Inflammatory macrophage (primary cell): ENCODE measurements at places on chromosomes 6 and 20.

DNA sequence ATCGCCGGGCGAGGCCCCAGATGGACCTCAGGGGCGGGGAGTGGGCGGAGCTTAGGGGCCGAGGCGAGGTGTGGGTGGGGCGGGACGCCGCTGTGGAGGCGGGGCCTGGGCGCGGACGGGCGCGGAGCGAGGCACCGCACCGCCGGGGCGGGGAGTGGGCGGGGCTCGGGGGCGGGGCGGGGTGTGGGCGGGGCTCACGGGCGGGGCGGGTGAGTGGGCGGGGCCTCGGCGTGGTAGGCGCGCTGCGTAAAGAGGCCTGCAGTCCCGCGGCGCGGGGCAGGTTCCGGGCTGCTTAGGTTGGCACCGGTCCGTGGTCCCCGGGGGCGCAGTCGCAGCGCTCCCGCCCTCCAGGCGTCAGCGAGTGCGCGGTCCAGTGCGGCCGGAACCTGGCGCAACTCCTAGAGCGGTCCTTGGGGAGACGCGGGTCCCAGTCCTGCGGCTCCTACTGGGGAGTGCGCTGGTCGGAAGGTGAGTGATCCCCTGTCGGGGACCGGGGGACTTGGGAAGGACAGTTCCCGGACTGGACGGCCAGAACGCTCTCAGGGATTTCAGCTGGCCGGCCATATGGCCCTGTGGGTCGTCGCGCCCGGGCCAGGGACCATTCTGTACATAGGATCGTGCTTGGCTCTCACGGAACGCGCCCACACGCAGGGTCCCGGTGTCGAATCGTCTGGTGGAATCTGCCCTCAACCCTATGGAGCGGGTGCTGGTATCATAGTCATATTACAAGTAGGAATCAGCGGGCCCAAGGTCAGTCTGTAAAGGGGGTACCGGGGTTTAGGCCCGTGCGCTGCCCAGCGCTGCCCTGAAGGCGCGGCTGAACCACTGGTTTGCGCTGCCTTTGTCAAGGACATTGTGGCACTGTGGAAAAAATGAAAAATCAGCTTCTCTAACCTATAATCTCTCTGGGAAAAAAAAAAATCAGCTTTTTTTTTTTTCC is at the start of gene NQO2:
TSS of gene NQO2 (plus strand) at position 277 of the 940 bp plus-strand sequence. CDS start 6,659 bp downstream, outside the sequence.
- DNase-seq, result peak; percentile 89

- no peak for DNase-seq
Observed at GRCh38 chr20:21706261-21707195, 1.1 kb downstream of the PAX1 start.

GRCh38 chr6:109453594-109454495 is 1.7 kb downstream of the MICAL1 start:
- no peak for DNase-seq

GRCh38 chr6:138205437-138206094 is 12.7 kb downstream of the PBOV1 start:
- no peak for DNase-seq

DNA sequence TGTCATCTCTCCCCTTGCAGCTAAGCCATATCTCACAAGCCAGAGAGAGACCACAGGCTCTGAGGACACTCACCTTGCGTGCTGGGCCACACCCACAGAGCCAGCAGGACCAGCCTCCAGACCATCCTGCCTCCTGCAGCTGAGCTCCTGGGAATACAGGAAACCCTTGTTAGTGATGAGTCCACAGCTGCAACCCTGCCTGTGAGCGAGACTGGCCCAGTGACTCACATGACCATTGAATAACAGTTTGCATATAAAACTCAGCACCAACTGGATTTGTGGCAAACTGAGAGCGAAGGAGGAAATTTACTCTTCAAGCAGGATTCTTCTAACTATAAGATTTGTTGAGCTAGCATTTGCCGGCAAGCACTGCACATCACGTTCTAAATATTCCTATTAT is 3.0 kb downstream of the THBS2 start:
- DNase-seq, result no peak

DNA sequence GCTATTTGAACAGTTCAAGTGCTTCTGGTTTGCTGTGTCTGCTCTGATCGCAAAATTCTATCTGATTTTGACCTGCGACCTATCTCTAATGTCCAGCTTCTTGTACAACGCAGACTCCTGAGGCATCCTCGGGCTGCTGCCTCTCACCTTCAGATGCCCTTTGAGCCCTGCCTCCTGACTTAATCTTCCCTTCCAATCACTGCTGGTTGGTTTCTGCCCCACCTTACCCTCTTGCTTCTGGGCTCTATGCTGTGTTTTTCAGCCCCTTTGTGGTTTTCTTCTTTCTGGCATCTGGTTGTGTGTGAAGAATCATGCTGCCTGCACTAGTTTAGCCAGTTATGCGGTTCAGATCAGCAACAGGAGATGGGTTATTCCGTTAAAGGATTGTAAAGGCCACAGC is 131.2 kb upstream of the THEMIS start:
- no peak for DNase-seq

GRCh38 chr6:46735720-46736031 is 501 bp upstream of the PLA2G7 start:
- no peak for DNase-seq

DNA sequence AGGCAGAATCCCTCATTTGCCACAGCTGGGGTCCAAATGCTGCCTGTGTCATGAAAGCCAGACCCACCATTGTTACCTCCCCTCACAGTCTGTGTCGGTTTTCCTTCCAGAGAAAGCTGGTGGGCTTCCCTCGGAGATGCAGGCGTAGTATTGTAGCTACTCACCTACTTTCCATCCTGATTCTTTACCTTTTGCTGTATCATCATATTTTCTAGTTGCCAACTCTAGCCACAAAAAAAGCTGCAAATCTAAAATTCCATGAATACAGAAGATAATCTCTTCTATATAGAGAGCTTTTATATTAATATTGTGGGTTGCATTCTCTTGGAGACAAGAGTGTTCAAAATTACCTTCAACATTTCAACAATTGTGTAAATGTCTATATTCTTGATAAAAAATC is 98.0 kb upstream of the LAMP5 start:
- no peak for DNase-seq

DNA sequence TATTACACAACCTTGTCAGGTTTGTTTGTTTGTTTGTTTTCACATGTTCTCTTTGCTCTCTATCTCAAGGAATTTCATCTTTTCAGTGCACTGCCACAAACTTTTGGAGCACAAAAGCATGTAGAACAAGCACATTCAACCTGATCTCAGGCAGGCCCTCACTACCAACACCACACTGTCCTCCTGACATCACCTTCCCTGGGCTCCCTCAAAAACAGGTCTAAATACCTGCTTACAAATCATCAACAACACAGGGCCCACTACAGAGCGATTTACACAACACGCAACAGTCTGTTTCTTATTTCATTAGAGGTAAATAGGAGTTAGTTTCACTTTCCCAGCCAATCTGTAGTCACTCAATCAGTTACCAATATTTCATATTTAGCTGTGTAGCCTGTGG is 241.4 kb downstream of the EPHA7 start:
- DNase-seq, result no peak

DNA sequence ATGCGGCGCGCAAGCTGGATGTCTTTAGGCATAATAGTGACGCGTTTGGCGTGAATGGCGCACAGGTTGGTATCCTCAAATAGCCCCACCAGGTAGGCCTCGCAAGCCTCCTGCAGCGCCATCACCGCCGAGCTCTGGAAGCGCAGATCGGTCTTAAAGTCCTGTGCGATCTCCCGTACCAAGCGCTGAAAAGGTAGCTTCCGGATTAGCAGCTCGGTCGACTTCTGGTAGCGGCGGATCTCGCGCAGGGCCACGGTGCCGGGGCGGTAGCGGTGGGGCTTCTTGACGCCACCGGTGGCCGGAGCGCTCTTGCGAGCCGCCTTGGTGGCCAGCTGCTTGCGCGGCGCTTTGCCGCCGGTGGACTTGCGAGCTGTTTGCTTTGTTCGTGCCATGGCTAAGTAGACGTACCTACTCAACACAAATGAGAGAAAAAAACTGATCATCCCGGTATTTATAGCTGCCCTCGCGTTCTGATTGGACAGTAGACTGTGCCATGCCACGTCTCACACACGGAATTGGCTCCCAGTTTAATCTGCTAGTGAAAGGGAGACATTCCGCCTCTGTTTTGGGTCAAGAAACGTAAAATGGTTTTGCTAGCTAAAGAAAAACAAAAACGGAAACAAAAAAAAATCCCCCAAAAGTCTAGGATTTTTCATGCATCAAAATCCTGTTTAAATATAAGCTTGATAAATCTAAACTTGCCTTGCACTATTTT is 40.1 kb downstream of the OR2B2 start:
- peak; percentile 96 for DNase-seq

- no peak for DNase-seq
Observed at GRCh38 chr6:19158586-19158985, 678.6 kb upstream of the ID4 start.

DNA sequence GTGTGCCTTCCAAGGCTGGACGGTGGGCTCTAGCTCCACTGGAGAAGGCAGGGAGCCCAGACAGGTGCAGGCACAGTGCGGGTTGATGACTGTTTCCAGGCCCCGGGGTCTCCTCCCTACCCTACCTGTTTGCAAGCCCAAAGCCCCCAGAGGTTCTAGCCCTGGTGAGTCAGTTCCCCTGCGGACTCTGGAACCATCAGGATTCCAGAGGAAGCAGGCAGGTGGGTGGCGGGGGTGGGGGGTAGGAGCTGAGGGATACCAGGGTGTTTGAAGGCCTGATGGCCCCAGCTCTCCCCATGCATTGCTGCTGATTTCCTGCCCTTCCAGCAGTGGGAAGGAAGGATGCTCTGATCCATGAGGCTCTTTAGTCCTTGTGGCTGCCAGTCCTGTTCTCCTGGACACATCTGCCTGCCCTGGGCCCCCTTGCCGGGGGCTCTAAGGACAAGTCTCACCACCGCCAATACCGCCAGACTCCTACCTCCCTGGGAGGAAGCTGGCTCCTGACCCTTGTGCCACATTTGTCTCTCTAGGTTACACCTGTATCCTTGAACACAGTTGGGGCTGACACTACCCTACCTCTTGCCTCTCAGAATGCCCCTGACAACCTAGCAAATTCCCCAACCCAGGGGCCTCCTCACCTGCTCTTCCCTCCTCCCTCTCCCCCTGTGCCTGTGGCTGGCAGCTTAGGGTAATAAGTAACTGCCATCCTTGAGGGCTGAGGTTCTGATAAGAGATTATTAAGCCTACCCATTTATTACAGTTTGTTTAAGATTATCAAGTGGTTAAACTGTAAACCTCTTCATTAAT is 21.7 kb downstream of the KCNK5 start:
- DNase-seq, result no peak

GRCh38 chr20:52226370-52226769 is 34.8 kb upstream of the ZFP64 start:
- no peak for DNase-seq

DNA sequence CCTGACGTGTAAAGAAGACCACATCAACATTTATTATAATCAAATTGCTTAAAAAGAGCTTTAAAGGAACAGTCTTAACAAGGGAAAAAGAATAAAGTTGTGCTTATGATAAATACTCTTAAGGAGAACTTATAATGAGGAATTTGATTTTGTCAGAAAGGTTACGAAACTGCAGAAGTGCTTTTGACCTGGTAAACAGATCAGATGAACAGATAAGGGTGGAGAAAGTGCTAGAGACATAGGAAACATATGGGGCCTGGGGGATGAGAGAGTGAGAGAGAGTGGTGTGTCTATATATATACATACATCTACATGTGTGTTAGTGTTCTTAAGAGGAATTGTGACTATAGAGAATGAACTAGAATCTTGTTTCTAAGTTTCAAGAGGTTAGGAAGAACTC is 186.2 kb upstream of the GJE1 start:
- no peak for DNase-seq

GRCh38 chr6:1777921-1778685 is 168.4 kb downstream of the FOXC1 start:
- DNase-seq, result no peak

DNA sequence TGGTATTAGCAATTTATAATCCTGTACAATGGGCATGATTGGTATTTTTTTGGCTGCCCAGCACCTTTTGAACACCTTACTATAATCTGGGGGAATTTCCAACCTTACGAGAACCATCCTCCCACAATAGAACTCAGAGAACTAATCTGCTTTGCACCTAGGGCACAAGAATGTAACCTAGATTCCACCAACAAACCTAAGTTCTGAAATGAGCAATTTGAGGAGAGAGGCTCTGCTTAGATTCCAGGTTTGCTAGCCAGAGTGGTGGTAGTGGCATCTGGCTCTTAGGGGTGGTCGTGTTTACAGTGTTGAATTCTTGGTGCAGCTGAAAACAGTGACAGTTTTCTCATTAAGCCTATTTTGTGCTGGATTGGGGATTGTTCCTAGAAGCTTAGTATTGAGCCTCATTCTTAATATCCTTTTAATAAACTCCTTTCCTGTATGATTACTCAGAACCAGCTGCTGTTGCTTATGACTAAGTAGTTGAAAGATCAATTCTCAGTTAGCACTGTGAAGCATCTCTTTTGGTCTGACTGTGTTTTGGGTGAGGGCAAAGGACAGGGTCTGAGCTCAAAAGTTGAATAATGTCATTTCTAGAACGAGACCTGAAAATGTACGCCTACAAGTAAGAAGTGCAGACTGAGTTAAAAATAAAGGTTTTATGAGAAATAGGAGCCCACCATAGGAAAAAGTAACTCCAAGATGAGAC is 385.6 kb downstream of the CDKAL1 start:
- DNase-seq, result no peak

GRCh38 chr20:5039255-5039657 is 37.9 kb upstream of the SLC23A2 start:
- no peak for DNase-seq

- peak; percentile 37 for DNase-seq
Observed at GRCh38 chr6:2799936-2800527, 34.8 kb downstream of the WRNIP1 start.

GRCh38 chr6:111057074-111057752 is 30.1 kb upstream of the SLC16A10 start:
- DNase-seq, result peak; percentile 59

DNA sequence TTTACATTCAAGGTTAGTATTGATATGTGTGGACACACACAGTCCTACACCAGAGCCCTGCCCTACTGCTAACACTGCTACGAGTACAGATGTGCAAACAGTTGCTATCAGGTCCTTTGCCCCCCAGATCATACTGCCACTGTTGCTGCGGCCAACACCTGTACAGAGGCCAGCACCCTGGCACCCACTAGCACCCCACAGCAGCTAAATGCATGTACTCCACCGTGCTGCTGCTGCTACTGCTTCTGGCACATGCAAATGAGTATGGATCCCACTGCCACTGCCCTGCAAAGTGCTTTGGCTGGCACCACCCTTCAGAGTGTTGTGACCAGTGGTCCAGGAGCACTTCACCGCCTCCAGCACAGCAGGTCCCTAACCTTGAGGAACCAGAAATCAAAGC is 621.9 kb downstream of the GRIK2 start:
- no peak for DNase-seq

GRCh38 chr6:14673201-14673600 is 555.6 kb downstream of the CD83 start:
- DNase-seq, result no peak

- DNase-seq, result peak; percentile 64
Observed at GRCh38 chr6:13203145-13203544, 125.2 kb downstream of the TBC1D7 start.

DNA sequence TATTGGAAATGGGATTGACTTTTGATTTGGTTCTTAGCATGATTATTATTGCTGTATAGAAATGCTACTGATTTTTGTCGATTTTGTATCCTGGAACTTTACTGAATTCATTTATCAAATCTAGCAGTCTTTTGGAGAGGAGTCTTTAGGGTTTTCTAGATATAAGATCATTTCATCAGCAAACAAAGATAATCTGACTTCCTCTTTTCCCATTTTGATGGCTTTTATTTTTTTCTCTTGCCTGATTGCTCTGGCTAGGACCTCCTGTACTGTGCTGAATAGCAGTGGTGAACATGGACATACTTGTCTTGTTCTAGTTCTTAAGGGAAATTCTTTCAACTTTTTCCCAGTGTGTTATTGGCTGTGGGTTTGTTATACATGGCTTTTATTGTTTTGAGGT is 64.6 kb downstream of the ZC2HC1B start:
- DNase-seq, result no peak
